ENCODE measurements at places on chromosomes 7 and 10.

DNA sequence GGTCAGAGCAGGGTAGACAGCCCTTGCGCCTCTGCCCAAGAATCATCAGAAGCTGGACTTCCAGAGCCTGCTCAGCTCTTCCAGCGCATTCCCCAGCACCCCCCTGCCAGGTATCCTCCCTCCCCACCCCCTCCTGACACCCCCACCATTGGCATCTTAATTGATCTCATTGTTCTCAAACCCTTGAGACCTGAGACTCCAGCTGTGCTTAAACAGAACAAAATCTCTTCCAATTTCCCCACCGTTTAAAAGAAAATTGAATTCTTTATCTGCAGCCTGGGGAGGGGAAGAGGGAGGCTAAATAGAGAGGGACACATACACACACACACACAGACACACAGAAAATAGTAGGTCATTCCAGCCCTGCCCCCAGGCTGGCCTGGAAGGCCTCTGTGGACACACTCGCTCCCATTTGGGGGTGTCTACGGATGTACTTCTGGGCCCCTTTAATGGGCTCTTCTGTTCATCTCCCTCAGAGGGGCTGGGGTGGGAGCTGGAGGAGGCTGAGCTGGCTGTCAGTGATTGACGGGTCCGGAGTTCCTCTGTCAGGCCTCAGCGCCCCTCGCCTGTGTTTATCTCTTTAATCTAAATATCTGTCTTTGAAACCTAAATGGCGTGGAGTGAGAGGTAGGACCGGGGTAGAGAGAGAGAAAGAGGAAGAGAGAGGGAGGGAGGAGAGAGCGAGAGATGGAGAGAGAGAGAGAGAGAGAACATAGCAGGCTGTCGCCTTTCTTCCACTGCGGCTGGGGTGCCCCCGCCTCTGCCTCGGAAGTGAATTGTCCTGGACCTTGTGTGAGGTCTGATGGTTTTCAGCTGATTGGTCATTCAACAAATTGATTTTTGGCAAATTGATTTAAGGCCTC is 61.7 kb downstream of the C10orf105 start:
- no peak for DNase-seq

DNA sequence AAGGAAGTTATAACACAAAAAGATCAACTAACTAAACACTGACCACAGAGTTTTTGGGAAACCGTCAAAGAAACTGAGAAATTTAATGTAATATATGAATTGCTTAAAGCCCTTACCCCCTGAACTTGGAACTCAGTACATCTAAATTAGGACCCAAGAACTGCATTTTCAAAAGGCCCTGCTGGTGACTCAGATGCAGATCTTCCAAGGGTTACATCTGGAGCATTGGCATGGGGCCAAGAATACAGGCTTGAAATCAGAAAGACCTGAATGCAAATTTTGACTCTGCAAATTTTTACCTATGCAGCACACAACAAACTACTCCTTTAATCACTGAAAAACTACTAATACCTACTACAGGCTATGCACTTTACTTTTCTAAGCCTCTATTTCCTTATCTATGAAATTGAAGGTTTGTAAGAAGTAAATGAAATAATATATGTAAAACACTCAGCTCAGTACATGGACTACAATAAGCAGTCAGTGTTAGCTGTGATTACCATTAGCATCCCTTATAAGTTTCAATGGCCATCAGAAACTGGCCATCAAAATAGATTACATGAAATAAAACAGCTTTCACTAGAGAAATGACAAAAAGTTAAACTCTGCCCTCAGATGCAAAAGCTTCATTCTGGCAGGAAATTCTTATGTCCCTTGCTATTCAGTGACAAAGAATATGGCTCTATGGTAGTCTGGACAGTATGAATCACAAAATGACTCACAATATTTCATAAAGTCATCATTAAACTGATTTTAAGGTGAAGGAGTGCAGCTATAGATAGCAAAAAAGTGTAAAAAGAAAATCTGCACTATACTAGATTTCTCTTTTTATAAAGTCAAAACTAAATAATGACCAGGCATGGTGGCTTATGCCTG is 43.6 kb downstream of the NSUN6 start:
- DNase-seq: no peak

DNA sequence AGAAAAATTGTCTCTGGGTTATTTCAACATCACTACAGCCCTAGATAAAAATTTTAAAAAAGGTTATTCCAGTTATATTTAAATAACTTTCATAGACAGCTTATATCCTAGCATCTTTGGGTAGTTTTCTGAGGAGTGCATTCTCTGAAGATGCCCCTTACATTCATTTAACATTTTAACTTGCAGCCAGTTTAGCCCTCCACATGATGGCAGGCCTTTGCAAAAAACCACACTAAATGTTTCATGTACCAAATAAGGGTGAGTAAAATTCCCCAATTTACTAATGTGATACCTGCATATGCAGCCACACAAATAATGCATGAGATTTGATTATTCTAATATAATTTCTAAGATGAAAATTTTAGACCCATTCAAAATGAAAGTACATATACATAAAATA is 108.4 kb upstream of the ZWINT start:
- no peak for DNase-seq

GRCh38 chr7:121180436-121181063 is 148.2 kb upstream of the WNT16 start:
- DNase-seq: no peak

- no peak for DNase-seq
Measured at GRCh38 chr7:107090457-107090856, 46.0 kb downstream of the PRKAR2B start.

DNA sequence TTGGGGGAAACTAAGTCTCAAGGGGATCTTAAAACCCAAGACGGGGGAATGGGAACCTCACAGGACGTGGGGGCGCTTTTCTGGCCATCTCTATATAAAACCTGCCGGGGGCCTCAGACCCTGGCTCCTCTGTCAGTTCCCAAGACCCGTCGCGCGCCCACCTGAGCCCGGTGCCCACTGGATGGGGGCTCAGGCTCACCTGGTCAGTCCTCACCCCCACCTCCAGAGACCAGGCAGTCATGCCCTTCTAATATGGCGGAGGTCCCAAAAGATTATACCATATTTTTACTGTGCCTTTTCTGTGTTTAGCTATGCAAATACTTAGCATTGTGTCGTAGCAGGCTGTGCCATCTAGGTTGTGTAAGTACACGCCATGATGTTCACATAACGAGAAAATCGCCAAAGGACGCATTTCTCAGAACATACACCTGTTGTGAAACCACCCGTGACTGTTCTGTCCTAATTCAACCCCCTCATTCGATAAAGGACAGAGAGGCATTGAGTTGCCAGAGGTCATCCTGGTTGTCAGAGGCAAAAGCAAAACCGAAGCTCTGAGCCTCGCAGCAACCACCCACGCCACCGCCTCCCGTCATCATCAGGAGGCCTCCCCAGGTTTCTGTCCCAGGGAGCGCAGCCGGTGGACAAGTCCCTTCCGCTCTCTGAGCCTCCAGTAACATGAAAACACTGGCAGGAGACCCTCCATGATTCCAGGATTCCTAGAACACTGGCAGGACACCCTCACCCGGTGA is 28.9 kb downstream of the OAT start:
- peak; percentile 70 for DNase-seq

- no peak for DNase-seq
Measured at GRCh38 chr7:109386959-109387358, 817.3 kb downstream of the DNAJB9 start.

DNA sequence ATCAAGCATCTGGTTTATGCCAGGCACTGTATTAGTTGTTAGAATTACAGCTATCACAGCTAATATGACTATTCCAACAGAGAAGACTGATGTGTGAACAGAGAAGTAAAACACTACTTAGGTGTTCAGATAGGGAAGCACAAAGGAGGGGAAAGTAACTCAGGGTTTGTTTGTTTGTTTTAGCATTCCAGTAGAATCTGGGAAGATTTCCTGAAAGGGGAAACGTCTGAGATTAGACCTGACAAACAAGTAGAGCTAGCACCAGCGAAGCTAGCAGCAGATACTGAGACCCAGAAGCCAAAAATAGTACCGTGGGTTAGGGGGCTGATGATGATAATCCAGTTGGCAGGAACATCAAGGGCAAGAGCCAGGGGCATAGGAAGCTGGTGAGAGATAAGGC is 28.8 kb upstream of the KLHL7 start:
- DNase-seq: no peak

GRCh38 chr7:49089717-49090116 is 165.4 kb downstream of the CDC14C start:
- no peak for DNase-seq

GRCh38 chr7:80643336-80643915 is 5.0 kb downstream of the CD36 start:
- DNase-seq: no peak

DNA sequence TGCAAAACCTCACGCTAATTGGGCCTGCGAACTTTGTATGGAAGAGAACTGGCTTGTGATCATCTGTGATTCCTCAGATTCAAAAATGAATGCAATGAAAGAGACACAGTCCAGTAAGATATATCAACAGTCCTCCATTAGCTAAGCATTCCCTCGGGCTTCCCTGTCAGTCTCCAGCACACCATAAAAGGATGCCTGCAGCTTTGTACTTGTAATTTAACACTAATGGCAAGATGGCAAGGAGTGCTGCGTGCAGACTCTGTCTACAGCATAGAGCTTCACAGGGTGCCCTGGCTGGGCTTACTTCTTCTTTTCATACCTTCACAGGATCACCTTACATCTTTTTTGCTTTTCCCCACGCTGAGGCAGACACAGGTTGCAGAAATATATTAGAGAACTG is 200.0 kb downstream of the GFRA1 start:
- no peak for DNase-seq

- no peak for DNase-seq
Measured at GRCh38 chr7:102119925-102120324, 166.7 kb upstream of the SH2B2 start.

GRCh38 chr10:70426823-70427222 is 14.7 kb downstream of the NODAL start:
- DNase-seq: no peak

GRCh38 chr10:121065330-121065729 is 214.2 kb downstream of the WDR11 start:
- DNase-seq: no peak

DNA sequence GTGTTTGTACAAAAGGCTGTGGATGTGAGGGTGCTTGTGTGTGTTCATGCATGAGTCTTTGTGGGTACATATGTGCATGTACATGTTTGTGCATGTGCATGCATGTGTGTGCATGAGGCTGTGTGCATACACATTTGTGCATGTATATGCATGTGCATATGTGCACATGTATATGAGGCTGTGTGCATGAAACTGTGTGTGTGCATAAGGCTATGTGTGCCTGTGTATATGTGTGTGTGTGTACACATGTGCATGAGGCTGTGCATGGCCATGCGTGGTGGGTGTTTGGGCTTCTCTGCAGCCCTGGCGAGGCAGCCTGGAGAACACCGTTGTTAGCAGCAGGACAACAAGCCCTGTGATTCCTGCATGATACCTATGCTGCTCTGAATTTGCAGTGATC is 207.7 kb upstream of the ADCY1 start:
- DNase-seq: no peak

- no peak for DNase-seq
Measured at GRCh38 chr10:3780021-3780770, 4.8 kb downstream of the KLF6 start.

DNA sequence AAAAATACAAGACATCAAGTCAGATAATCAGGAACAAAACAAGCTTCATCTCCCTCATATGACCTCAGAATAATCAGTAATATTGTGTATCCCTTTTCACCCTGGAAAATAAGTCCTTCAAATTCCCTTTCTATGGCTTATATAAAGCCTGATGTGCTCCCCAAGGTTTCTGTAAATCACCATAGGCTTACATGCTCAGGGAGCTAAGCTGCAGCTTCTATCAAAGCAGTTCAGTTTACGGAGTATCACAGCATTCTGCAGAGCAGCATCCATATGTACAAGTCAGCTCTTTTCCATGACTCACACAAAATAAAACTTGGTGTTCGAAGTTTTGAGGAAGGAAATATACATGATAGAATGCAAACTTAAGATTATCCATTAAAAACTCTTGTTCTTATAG is 225.6 kb downstream of the LRRTM3 start:
- no peak for DNase-seq

DNA sequence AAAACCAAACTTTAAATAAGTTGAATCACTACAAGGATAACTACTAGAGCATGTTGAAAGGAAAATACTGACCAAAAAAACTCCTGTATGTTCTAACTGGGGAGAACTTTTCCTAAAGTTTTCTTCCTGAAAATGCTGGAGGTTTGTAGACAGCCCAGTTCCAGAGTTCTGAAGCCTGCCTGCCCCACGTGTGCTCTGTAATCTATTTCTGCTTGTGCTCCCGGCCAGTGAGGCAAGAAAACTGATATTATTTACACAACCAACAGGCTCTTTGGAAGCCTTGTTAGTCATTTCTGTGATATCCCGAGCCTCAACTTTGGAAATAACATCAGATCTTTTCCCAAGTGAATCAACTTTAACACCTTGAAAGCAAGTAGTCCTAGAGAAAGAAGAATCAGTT is 46.7 kb downstream of the ZFAND4 start:
- no peak for DNase-seq

GRCh38 chr10:108894402-108895301 is 1028.7 kb downstream of the XPNPEP1 start:
- DNase-seq: no peak

DNA sequence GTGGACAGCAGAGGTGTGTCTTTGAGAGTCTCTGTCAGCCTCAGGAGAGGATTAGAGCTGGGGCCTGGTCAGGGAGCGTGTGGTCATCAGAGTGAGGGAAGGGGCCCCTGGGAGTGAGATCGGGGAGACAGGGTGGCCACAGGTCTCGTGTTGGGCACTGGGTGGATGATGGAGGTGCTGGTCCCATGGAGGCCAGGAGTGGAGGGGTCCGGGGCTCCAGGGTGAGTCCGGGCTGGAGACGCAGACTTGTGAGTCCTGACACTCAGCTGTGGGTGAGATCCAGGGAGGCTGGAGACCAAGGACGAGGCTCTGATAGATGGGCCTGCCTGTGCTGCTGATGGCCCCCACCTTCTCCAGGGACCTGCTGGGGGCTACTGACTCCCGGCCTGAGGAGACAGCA is 88.6 kb downstream of the DYNC2I1 start:
- DNase-seq: no peak

DNA sequence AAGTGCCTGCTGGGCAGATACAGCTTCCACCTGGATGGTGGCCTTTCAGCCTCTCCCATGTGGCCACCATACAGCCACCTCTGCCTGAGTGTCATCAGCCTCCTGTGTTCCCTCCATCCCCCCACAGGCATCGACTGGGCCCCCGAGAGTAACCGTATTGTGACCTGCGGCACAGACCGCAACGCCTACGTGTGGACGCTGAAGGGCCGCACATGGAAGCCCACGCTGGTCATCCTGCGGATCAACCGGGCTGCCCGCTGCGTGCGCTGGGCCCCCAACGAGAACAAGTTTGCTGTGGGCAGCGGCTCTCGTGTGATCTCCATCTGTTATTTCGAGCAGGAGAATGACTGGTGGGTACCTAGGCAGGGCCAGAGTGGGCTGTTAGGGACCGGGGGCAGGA is 13.4 kb downstream of the ARPC1B start:
- DNase-seq: no peak

Data from right lobe of liver (tissue), 6 donors.